ENCODE measurements at places on chromosomes 6 and 20. TPM values are rescaled to one million over a fixed set of nuclear protein-coding genes. Genes with fewer than 3 reads are reported as not detected.

The NFS1 gene
- 29.0 TPM for total RNA-seq

The AVP gene
- total RNA-seq: not detected

The MYB gene
- total RNA-seq: 13.9 TPM

The C20orf204 gene
- 3.9 TPM for total RNA-seq

The F13A1 gene
- 0.14 TPM for total RNA-seq

The BPI gene
- not detected for total RNA-seq

The SLC17A2 gene
- total RNA-seq: not detected

The HLA-DPA1 gene
- total RNA-seq: 31.5 TPM

The GABBR1 gene
- total RNA-seq: 5.6 TPM

The SCUBE3 gene
- total RNA-seq: not detected

The SGK2 gene
- total RNA-seq: 0.18 TPM

The CD83 gene
- total RNA-seq: 27.5 TPM

GRCh38 chr6:163449076-163449475 is 34.6 kb downstream of the QKI start:
- DNase-seq: no peak

DNA sequence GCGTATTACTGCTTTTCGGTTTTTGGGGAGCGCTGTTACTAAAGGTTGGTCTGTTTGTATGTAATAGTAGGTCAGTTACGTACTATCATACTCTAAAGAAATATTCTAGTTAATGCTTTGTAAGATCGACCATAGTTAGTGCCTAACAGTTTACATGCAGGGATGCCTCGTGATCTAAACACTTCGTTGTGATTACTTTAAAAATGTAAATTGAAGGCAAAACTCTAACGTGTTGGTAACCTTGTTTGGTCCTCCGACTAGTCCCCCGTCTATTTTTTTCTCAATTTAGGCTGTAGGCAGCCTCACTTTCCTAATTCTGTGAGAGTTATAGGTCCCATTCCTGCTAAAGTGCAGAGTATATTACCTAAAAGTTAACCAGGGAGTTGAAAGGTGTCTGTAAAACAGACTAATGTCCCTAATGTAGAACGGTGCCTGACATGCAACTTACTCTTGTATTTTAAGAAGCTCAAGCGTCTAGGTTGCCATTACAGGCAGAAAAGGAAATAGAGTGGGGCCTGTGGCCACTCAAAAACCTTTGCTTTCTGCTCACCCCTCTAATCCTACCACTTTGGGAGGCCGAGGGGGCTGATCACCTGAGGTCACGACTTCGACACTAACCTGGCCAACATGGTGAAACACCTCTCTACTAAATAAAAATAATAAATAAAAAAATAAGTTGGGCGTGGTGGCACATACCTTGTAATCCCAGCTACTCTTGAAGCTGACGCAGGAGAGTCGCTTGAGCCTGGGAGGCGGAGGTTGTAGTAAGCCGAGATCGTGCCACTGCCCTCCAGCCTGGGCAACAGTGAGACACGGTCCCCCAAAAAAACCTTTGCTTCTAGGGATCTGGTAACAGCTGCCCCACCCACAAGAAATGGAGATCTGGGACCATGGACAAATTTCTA is 37.8 kb downstream of the HFE start:
- DNase-seq: no peak

GRCh38 chr20:51492167-51493092 is 50.1 kb downstream of the NFATC2 start:
- no peak for DNase-seq

DNA sequence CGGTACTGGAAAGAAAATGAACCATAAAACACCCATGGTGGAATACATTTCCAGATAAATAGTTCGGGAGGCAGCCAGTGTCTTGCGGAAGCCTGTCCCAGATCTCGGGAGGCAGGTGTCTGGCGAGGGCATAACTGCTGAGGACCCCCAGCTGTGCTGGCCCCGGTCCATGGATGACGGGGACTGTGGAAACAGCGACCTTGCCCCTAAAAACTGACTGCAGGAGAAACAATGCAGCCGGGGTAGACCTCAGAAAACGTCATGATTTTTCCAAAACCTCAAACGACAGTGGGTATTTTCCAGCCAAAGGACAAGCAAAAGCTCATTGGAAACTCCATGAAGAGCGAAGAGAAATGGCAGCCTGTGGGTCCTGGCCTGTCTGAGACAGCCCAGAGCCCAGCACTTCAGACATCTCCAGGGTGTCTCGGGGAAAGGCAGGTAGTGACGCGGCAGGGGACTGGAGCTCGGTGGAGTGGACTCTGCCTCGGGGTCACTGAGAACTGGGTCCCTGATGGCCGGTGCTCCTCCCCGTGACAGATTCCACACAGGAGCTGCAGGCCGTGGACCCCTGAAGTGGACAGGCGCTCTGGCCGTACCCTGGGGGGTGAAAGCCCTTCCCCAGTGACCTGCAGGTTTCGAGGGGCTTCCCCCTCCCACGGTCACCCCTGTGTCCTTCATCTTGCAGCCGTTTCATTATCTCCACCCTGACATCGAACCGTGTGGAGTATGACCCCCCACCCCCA is 188.6 kb downstream of the SYNDIG1 start:
- DNase-seq: no peak

DNA sequence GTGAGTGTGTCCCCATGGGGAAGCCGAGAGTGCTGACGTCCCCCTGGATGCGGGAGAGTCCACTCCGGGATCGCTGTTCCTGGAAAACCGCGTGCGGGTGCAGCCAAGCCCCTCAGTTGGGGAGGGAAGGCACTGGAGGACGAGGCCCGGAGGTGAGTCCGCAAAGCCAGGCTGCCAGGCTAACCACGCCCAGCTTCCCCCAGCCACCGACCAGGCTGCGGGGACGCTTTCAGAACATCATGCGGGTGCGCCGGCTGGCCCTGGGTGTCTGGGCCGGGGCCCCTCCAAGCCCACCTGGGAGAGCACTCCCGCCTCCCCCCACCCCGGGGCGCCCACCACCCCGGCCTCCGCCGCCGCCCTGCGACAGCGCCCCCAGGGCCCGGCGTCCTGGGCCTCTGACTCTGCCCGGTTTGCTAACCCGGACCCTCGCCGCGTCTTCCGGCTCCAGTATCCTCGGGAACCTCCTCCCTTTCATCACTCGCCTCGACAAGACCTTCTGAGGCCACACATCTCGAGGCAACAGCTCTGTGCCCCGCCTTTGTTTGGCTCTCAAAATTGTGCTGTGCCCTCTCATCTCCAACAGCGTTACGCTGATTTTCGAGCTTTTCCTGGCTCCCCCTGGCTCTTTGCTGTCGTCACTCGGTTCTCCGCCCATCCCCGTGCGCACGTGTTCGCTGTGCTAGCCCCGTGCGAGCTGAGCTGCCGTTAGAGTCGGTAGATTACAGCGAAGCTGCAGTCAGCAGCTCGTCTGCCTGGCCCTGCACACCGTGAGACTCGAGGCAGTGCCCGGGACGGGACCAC is 47.1 kb upstream of the ENTPD6 start:
- DNase-seq: peak; percentile 67

DNA sequence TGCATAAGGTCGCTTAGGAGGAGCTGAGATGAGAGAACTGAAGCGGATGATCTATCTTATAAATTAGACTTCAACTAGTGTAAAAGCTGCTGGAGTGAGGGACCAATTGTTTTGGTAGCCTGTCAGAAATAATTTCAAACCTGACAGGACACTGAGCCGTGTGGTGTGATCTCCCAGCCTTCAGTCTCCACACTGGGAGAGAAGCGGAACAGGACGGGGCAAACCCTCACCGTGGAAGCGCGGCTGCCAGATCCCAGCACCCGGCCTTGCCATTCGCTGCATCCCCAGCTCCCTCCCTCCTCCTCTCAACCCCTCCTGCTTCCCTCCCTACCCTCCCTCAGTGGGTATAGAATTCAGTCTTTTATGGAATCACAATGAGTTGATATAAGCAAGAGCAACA is 900.1 kb upstream of the SLC35B3 start:
- no peak for DNase-seq

- no peak for DNase-seq
Observed at GRCh38 chr6:24052590-24052961, 73.4 kb upstream of the NRSN1 start.

GRCh38 chr6:153849072-153849779 is 189.8 kb upstream of the OPRM1 start:
- no peak for DNase-seq

DNA sequence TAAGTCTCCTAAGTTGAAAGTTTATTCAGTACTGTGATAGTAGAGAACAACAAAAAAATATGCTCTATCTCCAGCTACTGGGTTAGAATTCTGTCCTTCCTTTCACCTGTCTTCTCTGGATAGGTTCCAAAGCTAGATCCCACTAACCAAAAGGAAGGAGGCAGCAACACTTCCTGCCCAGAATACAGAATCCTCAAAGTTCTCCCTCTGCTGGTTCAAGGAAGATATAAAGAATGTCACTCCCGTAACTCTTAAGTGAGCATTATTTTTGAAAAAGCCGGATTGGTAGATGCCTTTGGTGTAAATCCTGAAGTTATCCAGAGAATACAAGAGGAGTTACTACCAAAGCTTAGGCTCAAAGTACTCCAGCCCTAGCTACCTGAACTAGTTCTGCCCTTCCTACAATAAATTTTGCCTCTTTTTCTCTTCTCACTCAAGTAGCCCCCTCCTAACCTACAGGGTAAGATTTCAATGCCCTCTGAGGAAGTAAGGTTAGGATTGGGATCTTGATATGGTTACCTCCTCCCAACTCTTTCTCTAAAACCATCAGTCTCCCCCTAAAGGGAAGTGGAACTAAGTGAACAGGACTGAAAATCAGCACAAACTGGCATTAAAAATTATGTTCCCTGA is 26.0 kb upstream of the CRIP3 start:
- DNase-seq: no peak

DNA sequence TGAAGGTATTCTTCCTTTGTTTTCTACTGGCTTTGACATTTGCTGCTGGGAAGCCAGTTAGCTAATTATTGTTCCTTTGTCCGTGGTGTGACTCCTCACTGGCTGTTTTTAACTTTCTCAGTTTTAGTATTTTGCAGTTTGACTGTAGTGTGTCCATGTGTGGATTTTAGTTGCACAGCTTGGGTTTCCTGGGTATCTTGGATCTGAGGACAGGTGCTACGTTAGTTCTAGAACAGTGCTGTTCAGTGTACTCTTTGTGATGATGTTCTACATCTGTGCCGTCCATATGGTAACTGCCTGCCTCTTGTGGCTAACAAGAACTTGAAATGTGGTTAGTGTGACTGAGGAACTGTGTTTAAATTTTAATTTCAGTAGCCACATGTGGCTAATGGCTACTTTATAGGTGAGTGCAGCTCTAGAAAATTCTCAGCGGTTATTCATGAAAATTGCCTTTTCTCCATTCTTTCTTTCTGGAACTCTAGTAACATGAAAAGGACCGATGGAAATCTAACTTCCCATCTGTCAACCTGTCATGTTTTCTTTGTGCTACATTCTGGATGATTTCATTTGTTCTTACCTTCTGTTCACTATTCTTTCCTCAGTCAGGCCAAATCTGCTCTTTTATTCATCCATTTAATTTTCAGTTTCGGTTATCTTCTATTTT is 7.4 kb downstream of the SNX9 start:
- no peak for DNase-seq

GRCh38 chr20:61965606-61966491 is 99.8 kb downstream of the TAF4 start:
- no peak for DNase-seq

- DNase-seq: no peak
Observed at GRCh38 chr6:156597095-156597494, 180.1 kb upstream of the ARID1B start.

DNA sequence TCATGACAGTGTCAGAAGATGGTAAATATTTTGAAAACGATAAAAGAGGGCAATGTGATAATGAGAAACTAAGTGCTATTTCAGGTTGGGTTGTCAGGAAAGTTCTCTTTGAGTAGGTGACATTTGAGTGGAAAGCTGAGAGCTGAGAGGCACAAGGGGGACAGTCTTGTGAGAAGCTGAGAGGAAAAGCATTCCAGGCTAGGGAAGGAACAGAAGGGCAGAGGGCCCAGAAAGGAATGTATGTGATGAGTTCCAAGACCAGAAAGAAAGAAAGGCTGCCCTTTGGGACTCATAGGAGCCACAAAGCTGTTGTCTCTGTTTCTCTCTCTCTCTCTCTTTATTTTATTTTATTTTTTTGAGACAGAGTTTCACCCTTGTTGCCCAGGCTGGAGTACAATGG is 7.6 kb upstream of the RNF182 start:
- DNase-seq: no peak

GRCh38 chr20:44475694-44476560 is at the start of gene TTPAL:
Gene TTPAL (plus strand): TSS chr20:44475874. CDS start chr20:44480000, 4,126 bp downstream.
- DNase-seq: peak; percentile 89

GRCh38 chr6:73062837-73063236 is 162.5 kb downstream of the KHDC1L start:
- DNase-seq: no peak

DNA sequence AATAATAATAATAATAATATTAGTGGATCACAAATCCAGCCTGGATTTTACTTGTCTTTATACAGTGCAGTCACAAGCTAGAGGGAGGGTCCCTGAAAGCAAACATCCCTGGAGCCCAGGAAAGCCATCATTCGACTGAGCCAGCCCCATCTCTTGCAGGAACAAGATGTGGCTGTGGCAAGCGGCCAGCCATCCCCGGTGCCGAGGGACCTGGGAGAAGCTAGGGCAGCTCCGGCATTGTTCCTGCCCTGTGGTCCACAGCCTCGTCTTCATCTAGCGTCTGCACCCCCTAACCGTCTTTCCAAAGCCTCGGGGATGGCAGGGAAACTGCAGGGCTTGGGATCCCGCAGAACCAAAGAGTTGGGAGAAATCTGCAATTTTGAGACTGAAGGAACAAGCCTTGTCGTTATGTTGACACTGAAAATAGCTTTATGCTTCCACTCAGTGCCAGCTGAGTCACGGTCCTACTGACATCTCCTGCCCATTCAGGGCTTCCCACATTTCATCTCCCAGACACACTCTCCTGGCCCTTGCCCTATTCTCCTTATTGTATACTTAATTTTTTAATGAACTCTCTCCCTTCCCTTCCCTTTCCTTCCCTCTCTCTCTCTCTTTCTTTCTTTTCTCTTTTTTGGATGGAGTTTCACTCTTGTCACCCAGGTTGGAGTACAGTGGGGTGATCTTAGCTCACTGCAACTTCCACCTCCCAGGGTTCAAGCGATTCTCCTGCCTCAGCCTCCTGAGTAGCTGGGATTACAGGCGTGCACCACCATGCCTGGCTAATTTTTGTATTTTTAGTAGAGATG is 62.5 kb upstream of the ZNFX1 start:
- no peak for DNase-seq

- no peak for DNase-seq
Observed at GRCh38 chr6:166026586-166027126, 141.0 kb downstream of the TBXT start.

GRCh38 chr6:133966654-133967329 is 13.8 kb downstream of the TBPL1 start:
- no peak for DNase-seq

GRCh38 chr6:136582711-136583471 is 32.7 kb upstream of the MAP7 start:
- no peak for DNase-seq

GRCh38 chr6:107871976-107872375 is 47.9 kb upstream of the SCML4 start:
- DNase-seq: no peak

DNA sequence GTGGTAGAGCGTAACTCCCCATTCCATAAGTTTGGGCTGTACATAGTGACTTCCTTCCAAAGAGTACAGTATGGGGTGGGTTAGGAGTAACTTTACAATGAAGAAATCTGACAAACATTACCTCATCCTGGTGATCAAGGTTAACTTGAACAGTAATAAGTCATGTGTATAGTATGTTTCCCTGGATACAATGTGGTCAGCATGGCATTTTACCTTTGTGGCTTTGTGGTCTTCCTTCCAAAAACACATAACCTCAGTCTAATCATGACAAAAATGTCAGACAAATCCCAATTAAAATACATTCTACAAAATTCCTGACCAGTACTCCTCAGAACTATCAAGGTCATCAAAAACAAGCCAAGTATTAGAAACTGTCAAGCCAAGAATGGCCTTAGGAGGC is 225.1 kb downstream of the UBE3D start:
- DNase-seq: no peak

- DNase-seq: no peak
Observed at GRCh38 chr20:63693083-63693732, 3.2 kb upstream of the TNFRSF6B start.

Measured in activated T-cell treated with anti-CD3 and anti-CD28 coated beads, Interleukin-2, amount 50 U/mL, for 4 hours (primary cell).